ENCODE measurements at places on chromosomes 7 and 10. TPM values are rescaled to one million over a fixed set of nuclear protein-coding genes. Genes with fewer than 3 reads are reported as not detected.
A peak's percentile ranks its signal among the peaks of the same experiment; 100 is the strongest.

- H3K4me3 ChIP-seq: peak overlapping the region; percentile 81
- no peak for DNase-seq
- H3K27me3 ChIP-seq: peaks cover 14% of the 10 kb centered on the region
- peak overlapping the region; percentile 95 for H3K27ac ChIP-seq
Observed at GRCh38 chr7:140639366-140640053, 1.1 kb downstream of the DENND2A start.

DNA sequence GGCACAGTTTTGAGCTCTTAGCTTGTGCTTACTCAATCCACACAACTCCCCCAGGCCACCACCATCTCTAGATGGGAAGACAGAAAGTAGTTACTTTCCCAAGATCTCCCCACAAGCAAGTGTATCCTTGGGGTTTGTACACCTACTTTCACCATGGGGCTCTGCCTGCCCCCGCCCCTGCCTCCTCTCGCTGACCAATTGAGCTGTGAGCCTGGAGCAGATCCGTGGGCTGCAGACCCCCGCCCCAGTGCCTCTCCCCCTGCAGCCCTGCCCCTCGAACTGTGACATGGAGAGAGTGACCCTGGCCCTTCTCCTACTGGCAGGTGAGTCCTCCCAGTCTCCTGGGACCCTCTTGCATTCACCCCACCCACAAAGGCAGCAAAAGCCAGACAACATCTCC lies 2.0 kb downstream of the FXYD4 start:
- H3K27ac ChIP-seq: no peak overlapping the region
- peaks cover 11% of the 10 kb centered on the region for H3K4me1 ChIP-seq
- no peak for DNase-seq
- H3K36me3 ChIP-seq: no peaks in the 10 kb centered on the region

DNA sequence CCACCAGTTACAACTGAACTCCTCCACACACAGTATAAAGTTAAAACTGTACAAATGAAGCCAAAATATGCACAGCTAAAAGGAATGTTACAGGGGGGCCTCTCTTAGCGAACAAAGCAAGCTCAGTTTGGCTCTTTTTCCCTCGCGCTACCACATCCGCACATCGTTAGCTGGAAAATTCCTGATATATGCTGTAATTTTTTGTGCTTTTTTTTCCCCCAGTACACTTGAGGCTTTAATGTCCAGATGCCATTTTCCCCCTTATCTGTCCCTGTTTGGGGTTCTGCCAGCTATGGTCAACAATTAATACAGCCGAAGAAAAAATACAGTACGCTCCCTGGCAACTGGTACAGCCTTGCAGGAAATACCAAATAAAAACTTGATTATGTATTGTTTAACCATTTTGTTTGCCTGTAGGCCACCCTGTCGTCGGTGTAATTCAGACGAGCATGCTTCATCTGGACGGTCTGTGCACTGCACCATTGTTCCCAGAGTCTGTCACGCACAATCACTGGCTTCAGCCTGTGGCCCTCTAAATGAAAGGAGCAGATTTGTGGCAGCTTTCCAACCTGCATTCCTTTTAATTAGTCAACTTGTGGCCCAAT lies 108.1 kb upstream of the FAM133B start:
- DNase-seq: peak; percentile 33
- no peaks in the 10 kb centered on the region for H3K36me3 ChIP-seq
- H3K27me3 ChIP-seq: no peaks in the 10 kb centered on the region

- no peak overlapping the region for H3K27ac ChIP-seq
- no peaks in the 10 kb centered on the region for H3K36me3 ChIP-seq
- no peak overlapping the region for H3K4me3 ChIP-seq
- no peaks in the 10 kb centered on the region for H3K27me3 ChIP-seq
- no peak for DNase-seq
- peaks cover 10% of the 10 kb centered on the region for H3K4me1 ChIP-seq
Observed at GRCh38 chr7:28672397-28672797, 260.1 kb downstream of the CREB5 start.

- H3K36me3 ChIP-seq: no peaks in the 10 kb centered on the region
- H3K4me3 ChIP-seq: no peak overlapping the region
- DNase-seq: no peak
- no peak overlapping the region for H3K27ac ChIP-seq
Observed at GRCh38 chr7:154868921-154869320, 134.0 kb downstream of the PAXIP1 start.

- DNase-seq: no peak
- H3K27ac ChIP-seq: no peak overlapping the region
- no peaks in the 10 kb centered on the region for H3K36me3 ChIP-seq
- H3K27me3 ChIP-seq: no peaks in the 10 kb centered on the region
- H3K4me1 ChIP-seq: peaks cover 22% of the 10 kb centered on the region
- no peak overlapping the region for H3K4me3 ChIP-seq
Observed at GRCh38 chr10:11553773-11554381, 57.6 kb downstream of the USP6NL start.

GRCh38 chr7:48298779-48299178 lies 127.5 kb downstream of the ABCA13 start:
- no peaks in the 10 kb centered on the region for H3K4me1 ChIP-seq
- peaks cover 3% of the 10 kb centered on the region for H3K27me3 ChIP-seq
- no peaks in the 10 kb centered on the region for H3K36me3 ChIP-seq
- no peak for DNase-seq
- H3K27ac ChIP-seq: no peak overlapping the region
- no peak overlapping the region for H3K4me3 ChIP-seq

DNA sequence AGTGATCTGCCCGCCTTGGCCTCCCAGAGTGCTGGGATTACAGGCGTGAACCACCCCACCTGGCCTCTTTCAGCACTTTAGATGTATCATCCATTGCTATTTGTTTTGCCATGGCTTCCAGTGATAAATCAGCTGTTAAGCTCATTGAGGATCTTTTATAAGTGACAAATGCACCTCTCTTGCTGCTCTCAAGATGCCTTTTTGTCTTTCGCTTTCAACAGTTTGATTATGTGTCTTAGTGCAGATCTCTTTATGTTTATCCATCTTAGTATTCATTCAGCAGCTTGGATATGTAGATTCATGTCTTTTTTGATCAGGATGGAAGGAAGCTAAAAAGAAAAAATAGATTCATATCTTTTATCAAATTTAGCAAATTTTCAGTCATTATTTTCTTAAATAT lies 105.6 kb downstream of the MAPK8 start:
- H3K4me3 ChIP-seq: no peak overlapping the region
- H3K36me3 ChIP-seq: peaks cover 37% of the 10 kb centered on the region
- H3K27me3 ChIP-seq: no peaks in the 10 kb centered on the region
- no peak for DNase-seq

DNA sequence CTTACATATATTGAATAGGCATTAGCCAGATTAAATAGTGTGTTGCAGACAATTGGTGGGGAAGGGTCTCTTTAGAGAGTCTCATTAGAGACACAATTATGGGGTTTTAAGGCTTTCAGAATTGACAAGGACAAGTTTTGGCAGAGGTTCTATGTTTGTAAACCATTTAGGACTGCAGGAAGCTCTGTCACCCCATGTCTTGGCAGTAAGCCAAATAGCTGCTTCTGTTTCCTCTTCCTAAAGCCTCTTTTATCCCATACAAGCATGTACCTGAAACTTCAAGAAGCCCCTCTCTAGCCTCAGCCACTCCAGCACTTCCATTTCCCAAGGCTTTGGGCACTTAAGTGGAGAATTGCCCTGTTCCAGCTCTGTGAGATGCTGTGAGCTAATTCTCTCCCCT lies 21.8 kb upstream of the LRRC4 start:
- H3K4me3 ChIP-seq: no peak overlapping the region
- H3K36me3 ChIP-seq: no peaks in the 10 kb centered on the region
- DNase-seq: no peak
- H3K27me3 ChIP-seq: no peaks in the 10 kb centered on the region
- peaks cover 17% of the 10 kb centered on the region for H3K4me1 ChIP-seq

DNA sequence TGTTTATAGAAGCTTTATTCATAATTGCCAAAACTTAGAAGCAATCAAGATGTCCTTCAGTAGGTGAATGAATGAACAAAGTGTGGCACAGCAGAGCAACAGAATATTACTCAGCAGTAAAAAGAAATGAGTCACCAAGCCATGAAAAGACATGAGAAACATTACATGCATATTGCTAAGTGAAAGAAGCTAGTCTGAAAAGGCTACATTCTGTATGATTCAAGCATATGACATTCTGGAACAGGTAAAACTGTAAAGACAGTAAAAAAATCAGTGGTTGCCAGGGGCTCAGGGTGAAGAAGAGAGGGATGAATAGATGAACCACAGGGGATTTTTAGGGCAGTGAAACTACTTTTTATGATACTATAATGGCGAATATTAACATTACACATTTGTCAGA lies 80.9 kb upstream of the APBB1IP start:
- no peaks in the 10 kb centered on the region for H3K27me3 ChIP-seq
- no peaks in the 10 kb centered on the region for H3K36me3 ChIP-seq
- no peak overlapping the region for H3K27ac ChIP-seq
- H3K4me1 ChIP-seq: no peaks in the 10 kb centered on the region
- DNase-seq: no peak

DNA sequence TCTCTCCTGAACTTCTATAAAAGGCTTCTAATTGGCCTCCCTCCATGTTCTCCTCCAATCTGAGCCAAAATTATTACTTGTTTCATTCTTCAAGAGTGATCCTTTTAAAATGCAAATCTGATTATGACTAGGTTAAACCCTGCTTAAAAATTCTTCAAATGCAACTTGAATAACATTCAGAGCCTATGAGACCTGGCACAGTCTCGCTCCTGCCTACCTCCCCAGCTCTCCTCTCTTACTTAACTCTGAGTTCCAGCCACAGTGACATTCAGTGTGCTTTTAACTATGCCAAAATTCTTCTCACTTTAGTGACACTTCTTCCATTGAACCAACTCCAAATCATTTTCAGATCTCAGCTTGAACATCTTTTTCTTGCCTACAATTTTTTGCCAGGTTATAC lies 68.8 kb downstream of the TMEM168 start:
- no peaks in the 10 kb centered on the region for H3K36me3 ChIP-seq
- no peak overlapping the region for H3K27ac ChIP-seq
- peaks cover 7% of the 10 kb centered on the region for H3K4me1 ChIP-seq
- no peak overlapping the region for H3K4me3 ChIP-seq

DNA sequence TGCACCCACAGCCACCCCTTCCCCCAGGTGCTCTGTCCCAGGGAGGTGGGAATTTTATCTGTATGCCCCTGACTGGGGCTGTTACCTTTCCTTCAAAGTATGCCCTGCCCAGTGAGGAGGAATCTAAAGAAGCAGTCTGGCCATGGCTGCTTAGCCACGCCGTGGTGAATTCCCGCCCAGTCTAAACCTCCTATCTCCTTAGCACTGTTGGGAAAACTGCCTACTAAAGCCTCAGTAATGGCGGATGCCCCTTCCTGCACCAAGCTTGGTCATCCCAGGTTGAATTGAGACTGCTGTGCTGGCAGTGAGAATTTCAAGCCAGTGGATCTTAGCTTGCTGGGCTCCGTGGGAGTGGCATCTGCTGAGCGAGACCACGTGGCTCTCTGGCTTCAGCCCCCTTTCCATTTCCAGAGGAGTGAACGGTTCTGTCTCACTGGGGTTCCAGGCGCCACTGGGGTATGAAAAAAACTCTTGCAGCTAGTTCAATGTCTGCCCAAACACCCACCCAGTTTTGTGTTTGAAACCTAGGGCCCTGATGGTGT lies 87.2 kb downstream of the ABCC2 start:
- H3K27me3 ChIP-seq: peaks cover 27% of the 10 kb centered on the region
- H3K27ac ChIP-seq: no peak overlapping the region

DNA sequence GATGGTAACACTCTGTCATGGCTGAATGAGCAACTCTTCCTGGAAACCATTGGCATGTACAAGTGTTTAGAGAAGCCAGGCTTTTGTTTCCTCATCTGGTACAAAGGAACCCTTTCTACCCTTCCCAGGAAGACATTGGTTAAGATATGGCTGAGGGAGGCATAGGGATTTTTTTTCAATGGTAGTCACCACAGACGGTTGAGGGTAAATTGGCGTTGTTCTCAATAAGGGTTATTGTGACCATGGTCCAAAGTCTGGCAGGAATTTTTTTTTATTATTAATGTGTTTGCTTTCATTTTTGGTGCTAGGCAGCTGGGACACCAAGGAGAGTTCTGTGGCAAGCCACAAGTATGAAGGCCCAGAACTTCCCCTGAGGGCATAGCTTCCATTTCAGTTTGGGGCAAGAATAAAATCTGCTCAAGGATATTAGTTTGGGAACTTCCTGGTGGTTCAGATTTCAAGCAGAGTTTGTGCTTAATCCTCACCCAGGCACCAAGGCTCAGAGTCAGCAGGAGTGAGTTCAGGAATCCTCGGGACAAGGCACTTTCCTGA lies at the start of gene PLEKHS1:
PLEKHS1 (plus strand) TSS at position 502 of the 552 bp plus-strand sequence. CDS start 3,596 bp downstream, outside the sequence.
- DNase-seq: no peak
- H3K4me1 ChIP-seq: no peaks in the 10 kb centered on the region
- peaks cover 38% of the 10 kb centered on the region for H3K27me3 ChIP-seq
- no peak within 1 kb of the TSS for H3K4me3 ChIP-seq
- H3K36me3 ChIP-seq: no peaks in the 10 kb centered on the region

- H3K4me3 ChIP-seq: no peak overlapping the region
- peaks cover 26% of the 10 kb centered on the region for H3K36me3 ChIP-seq
- no peak for DNase-seq
- peaks cover 5% of the 10 kb centered on the region for H3K4me1 ChIP-seq
- H3K27me3 ChIP-seq: no peaks in the 10 kb centered on the region
Observed at GRCh38 chr10:73211106-73211811, 35.8 kb downstream of the DNAJC9 start.

DNA sequence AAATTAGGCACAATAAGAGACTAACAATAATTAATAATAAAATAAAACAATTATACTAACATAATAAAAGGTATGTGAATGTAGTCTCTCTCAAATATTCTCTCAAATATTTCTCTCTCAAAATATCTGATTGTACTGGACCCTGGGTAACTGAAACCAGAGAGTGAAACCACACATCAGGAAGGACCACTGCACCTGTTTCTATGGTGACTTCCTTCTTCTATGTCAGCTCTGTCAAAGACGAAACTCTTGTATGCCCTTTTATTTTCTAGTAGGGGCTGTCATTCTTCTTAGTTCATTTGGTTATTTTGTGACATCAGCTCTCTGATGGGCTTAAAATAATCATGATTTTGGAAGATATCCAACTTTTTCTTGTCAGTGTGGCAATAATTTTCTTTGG lies 428.0 kb upstream of the TPK1 start:
- H3K4me3 ChIP-seq: no peak overlapping the region
- H3K36me3 ChIP-seq: no peaks in the 10 kb centered on the region
- no peak for DNase-seq
- no peaks in the 10 kb centered on the region for H3K27me3 ChIP-seq
- no peak overlapping the region for H3K27ac ChIP-seq
- H3K4me1 ChIP-seq: no peaks in the 10 kb centered on the region

GRCh38 chr7:50748472-50748871 lies 34.2 kb downstream of the GRB10 start:
- H3K36me3 ChIP-seq: no peaks in the 10 kb centered on the region
- H3K4me1 ChIP-seq: peaks cover 45% of the 10 kb centered on the region
- no peak overlapping the region for H3K4me3 ChIP-seq
- DNase-seq: no peak
- no peak overlapping the region for H3K27ac ChIP-seq

SEMA4G gene
- 0.52 TPM for total RNA-seq

TNRC18 gene
- total RNA-seq: 27.7 TPM

PNLIPRP1 gene
- not detected for total RNA-seq

CAPZA2 gene
- 313 TPM for total RNA-seq

PRTFDC1 gene
- 1.5 TPM for total RNA-seq

CPA1 gene
- not detected for total RNA-seq

Data from left ventricle myocardium inferior (tissue), 1 donor.